Fibroblast of skin of right biceps (primary cell): ENCODE measurements at places on chromosomes 5 and 9.

- DNase-seq: no peak
These were observed 194.1 kb downstream of the CACNA1B start for GRCh38 chr9:138071731-138072130.

GRCh38 chr9:17810728-17811571 is 232.1 kb downstream of the SH3GL2 start:
- DNase-seq: peak; percentile 58

- DNase-seq: peak; percentile 31
These were observed 95.3 kb downstream of the RGS3 start for GRCh38 chr9:113558632-113559502.

DNA sequence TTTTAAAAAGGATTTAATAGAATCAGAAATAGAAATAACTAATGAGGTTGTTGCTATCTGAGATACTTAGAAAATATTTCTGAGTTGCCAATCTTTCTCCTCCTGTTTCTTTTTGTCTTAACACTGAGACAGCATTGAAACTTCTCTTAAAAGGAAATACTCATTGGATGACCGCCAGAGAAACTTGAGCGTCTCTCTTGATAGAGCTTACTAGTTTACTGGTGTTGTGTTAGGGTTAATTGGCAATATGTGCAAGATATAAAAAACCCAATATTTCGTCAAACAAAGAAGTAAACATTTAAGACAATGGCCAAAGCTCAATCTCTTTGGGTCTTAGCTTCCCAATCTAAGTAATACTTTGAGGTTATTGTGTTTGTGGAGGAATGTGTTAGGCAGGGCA is 176.4 kb upstream of the CHD1 start:
- DNase-seq: peak; percentile 8

DNA sequence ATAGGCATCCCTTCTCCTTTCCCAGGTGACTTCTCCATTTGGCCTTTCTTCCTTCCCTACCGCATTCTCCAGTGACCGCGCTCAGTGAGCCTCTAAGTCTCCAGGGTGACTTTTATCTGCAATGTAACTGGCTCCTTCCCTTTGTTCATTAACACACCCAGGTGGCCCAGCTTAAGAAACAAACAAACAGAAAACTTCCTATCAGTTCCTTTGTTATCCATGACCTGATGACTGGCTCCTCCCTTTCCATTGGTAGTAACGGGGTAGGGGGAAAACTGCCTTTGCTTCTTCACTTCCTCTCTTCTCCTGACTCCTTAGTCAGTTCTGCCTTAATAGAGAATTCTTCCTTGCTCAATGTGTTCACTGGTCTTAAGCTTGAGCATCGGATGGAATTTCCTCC is 7.0 kb upstream of the SH3GL2 start:
- no peak for DNase-seq

GRCh38 chr9:129175515-129175824 is 2.6 kb downstream of the IER5L start:
- DNase-seq: no peak

- no peak for DNase-seq
These were observed 580 bp upstream of the DUSP1 start for GRCh38 chr5:172771439-172772111.
